ENCODE measurements at places on chromosomes 11 and 22.

DNA sequence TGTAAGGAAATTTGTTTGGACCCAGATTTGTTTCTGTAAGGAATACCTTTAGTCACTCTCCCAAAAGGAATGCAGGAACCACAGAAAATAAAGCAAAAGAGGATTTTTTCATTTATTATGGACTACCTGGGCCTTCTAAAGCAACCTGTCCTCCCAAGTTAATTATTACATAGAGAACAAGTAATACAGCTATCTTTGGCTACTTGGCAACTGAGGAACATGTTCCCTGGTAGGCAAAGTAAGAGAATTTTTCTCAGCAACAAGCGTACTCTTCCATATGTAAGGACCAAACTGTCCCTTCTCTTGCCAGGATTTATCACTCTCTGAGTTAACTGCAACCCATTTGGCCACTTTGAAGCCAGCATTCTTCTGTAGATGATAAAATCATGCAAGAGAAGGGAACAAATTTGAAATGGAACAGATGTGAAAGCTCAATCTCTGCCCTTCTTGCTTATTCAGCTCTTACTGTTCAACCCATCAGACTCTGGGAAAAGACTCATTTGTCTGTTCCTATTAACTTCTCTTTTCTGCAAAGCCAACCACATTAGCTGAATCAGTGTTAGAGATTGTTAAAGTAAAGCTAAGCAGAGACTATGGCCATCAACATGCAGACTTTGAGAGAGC is 190.2 kb downstream of the SWAP70 start:
- no peak for DNase-seq

GRCh38 chr11:8338138-8338537 is 74.5 kb upstream of the LMO1 start:
- DNase-seq: peak; percentile 31

GRCh38 chr11:134142536-134142935 is 73.7 kb downstream of the JAM3 start:
- DNase-seq: no peak

GRCh38 chr22:30474683-30475424 is 3.0 kb upstream of the SEC14L3 start:
- DNase-seq: no peak

- DNase-seq: no peak
Measured at GRCh38 chr11:9461760-9462134, 935 bp downstream of the ZNF143 start.

GRCh38 chr11:121482231-121483129 is 29.7 kb upstream of the SORL1-AS1 start:
- DNase-seq: no peak

DNA sequence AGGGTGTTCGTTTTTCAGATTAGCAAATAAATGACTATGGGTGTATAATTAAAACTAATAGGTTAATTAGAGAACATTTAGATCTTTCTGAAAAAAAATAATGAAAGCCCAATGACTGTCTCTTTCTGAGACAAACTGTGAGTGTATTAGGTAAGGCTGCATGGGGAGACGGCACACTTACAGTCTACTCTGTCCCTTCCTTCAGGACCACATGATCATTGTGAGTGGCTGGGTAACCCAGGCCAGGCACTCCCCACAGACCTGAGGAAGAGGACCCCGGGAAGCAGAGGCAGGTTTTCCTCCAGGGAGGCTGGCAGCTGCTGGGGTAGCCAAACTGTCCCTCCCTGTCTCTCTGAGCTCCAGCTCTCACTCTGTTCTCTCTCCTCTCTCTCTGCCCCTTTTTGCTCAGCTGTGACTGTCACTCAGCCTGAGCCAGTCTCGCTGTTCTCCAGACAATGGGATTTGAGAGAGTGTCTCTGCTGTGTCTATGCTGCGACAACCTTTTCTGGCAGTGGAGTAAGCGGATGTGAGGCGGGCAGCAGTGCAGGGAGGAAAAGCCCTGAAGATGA is 83.1 kb upstream of the NCAM1 start:
- DNase-seq: no peak

DNA sequence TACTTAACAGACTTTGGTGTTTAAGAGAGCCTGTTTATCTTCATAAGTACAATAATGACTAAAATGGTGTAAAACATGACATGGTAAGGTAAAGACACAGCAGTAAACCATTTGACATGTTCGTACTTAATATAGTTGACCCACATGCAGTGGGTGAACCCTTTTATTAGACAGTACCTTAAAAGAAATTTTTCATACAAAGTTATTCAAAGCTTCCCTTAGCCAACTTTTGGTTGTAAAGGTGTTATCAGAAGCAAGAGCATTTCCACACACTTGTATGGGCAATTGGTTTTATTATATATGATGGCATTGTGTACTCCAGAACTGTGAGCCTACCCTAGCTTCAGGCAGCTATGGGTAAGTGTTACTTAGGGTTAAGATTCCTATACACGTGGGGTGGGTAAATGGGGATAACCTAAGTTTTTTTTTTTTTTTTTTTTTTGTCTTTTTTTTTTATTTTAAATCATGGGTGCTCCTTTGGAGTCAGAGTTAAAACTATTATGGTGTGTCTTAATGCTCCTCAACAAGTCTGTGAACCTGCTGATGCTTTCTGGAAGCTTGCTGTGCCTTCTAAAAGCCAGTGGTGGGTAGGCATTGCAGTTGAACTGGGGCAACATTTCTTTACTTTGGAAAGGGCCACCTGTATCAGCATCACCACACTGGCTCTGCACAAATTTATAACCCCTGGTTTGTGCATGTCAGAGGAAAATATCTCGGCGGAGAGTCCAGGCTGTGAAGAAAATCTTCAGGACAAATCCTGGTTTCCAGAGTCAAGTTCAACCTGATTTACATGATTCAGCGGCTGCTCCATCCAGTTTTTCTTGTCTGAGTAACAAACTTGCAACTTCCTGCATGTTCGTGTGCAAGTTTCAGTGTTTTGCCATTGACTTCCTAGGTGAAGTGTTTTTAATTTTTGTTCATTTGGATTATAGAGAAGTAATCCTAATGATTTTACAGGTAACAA is 3.3 kb downstream of the PCF11 start:
- DNase-seq: no peak

DNA sequence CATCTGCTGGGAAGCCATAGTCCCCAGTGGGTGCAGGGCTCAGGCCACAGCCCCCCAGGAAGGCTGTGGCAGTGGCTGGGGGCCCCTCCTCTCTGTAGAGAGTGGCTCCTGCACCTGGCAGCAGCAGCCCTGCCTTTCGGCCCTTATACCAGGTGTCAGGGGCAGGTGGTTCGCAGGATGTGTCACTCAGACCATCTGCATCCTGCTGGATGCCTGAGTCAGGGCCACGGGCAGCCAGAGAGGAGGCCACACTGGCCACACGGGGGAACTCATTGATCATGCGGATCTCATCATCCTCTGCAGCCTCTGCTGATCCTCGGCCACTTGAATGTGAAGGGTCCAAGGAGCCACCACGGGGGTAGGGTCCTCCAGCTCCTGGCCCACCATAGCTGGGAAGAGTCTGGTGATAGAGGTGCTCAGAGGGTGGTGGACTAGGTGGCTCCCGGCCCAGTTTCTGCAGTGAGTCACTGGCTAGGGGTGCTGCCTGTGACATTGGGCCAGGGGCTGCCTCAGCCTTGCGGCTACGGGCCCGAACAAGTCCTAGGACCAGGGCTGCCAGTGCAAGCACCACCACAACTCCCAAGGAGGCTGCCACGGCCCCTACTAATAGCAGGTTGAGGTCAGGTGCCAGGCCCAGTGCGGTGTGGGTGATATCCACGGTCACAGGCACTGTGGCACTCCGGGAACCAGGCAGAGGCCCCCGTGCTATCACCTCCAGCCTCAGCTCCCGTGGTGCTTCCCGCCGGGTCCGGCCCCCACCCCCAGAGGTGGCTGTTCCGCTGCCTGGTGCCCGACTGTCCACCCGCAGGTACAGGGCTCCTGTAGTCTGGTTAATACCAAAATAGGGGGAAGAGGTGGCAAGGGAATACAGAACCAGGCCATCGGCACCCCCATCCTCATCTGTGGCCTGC is 3.3 kb upstream of the TPP1 start:
- no peak for DNase-seq

DNA sequence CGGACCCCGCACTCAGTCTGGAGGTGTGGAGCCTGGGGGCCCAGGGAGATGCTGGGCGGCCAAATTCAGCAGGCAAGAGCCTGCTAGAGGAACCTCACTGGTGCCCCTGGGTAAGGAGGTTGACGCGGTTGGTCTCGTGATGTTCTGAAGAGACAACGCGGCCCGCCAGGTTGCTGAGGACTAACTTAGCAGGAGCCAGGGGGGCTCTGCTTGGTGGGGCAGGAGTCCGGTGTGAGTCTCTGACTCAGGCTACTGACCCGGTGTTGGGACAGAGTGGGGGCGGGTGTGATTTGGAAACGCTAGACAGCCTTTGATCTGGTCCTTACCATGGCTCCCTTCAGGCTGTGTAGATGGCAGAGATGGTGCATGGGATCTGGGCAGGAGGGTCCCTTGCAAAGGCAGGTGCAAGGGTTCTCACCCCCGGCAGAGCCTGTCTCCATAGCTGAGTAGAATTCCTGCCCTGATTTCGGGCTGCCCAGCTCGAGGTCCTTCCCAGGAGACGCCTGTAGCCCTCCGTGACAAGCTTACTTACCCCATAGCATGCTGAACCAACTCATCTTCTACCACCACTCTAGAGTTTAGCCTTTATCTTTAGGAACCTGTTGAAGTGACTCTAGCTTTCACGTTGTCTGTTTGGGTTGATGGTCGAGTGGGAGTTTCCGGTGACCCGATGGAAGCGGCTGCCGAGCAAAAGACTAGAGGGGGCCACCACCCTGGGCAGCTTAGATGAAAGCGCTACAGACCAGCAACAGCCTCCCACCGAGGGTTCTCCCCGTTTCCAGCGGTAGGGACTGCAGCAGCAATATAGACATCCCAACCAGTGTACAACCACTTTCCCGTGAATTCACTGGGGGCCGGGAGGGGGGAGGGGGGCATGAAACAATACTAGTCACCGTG is 38.4 kb downstream of the KCNC1 start:
- DNase-seq: no peak

DNA sequence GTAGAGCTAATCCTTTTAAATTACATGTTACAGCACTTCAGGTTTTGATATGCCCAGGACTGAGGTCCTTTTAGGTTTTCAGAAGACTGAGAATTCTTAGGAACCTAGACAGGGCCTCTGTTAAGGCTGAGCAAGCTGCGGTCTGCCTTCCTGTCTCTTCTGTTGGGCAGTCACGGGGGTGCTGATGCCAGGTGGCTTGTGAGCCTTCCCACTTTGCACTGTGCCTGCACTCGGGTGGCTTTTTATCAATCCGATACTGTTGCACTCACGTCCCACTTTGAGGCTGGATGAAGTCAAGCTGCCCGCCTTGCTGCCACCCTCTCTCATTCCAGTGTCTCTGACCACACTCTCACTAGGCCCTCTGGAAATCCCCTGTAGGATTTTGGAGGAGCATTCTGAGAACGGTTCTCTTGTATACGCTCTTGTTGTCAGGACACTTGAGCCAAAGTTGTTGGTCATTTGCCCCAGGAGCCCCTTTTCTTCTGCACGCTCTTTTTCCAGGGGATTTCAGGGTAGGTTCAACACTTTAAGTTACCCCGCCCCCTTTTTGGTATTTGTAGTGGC is 141.8 kb downstream of the TEAD1 start:
- DNase-seq: no peak

DNA sequence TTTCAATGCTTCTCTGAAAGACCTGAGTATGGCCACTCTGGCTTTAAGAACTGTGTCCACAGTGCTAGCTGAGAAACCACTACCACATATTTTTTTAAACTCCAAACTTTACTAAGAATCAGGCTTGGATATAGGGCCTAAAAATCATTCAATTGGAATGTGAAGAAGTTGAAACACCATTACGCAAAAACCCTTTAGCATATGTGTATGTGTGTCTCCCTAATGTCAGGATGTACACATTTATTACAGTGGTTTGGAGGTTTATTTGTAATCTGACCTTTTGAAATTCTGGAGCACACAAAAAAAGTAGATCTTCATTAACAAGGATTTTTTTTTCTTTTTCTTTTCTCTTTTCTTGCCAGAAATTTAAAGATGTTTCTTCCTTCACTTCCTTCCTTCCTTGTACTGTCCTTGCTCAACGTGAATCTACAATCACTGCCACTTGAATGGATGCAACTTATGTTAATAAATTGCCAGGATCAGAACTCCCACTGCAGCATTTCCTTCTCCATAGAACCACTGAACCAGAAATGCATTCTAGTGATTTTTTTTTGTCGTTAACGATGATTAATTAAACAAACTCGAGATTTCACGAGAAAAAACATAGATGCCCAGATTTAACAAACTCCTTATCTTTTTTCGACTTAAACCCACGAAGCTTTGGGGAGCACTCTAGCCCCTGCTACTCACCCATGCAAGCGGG is 3.1 kb upstream of the ADM start:
- no peak for DNase-seq

- no peak for DNase-seq
Measured at GRCh38 chr11:8261291-8261690, 2.4 kb downstream of the LMO1 start.

- no peak for DNase-seq
Measured at GRCh38 chr11:73266646-73267020, 5.5 kb upstream of the P2RY6 start.

DNA sequence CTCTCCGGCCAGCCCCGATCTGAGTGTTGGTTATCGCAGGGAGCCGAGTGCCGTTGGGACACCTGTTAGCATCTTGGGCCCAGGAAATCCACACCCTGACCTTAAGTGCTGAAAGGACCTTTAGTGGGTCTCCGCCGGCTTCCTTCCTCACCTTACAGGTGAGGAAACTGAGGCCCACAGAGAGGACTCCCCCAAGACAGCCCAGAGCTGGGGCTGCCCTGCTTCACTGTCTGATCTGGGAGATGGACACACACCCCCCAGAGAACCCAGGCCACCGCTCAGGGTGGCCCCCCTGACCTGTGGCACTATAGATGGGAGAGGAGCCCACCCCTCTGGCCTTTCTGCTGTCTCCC is 73.6 kb downstream of the FBLN1 start:
- DNase-seq: no peak

DNA sequence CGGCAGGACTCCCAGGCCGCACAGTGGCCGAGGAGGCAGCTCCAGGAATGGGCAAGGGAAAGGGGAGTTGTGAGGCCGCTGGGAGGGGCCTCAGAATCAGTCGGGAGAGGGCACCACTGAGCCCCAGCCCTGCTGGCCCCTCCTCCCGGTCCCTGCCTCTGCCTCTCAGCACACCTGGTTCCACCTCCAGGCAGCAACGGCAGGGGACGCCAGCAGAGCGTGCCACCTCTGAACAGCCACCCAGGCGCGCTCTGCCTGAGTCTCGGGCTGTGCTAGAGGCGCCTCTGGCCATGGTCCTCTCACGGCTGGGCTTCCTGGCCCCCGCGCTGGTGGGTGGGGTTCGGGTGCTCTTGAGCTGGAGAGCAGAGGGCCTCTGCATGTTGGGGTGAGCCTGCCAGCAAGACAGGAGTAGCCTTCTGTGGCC is 33.0 kb downstream of the MOB2 start:
- DNase-seq: no peak

- DNase-seq: no peak
Measured at GRCh38 chr11:6547177-6547576, 50.1 kb downstream of the DNHD1 start.

- DNase-seq: no peak
Measured at GRCh38 chr11:32434356-32435151, 785 bp downstream of the WT1 start.

- no peak for DNase-seq
Measured at GRCh38 chr11:117166491-117166890, 12.1 kb upstream of the SIDT2 start.

GRCh38 chr11:60345489-60345888 is 18.4 kb downstream of the MS4A6E start:
- DNase-seq: peak; percentile 21

- DNase-seq: no peak
Measured at GRCh38 chr11:46916286-46917108, 1.9 kb downstream of the LRP4 start.

- DNase-seq: peak; percentile 58
Measured at GRCh38 chr22:36998620-36999351, 20.5 kb downstream of the TST start.

- no peak for DNase-seq
Measured at GRCh38 chr22:37472418-37473006, 13.7 kb downstream of the MFNG start.
